ENCODE measurements at places on chromosomes 7 and 10.

- DNase-seq: no peak
Observed at GRCh38 chr10:58590152-58590840, 77.6 kb downstream of the BICC1 start.

DNA sequence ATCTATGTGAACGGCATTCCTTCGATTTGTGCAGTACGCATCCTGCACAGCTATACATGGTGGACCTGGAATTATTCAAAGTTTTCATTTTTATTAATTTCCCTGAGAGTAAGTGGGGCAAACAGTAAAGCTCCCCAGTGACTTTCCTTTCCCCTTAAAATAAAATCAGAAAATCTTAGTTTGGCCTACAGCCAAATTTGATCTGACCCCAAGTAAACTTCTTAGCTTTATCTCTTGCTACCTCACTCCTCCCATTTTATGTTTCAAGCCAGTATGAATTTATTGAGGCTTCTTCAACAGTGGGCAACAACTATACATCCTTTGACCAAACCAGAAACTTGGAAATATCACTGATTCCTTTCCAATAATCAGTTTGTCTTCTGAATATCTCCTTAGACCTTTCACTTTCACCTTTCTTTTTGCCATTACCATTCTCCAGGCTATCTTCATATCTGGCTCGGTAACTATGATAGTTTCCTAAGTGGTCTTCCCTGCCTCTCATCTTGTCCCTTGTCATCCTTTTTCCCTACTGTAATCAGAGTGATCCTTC lies 11.1 kb downstream of the SPAG6 start:
- no peak for DNase-seq

GRCh38 chr7:84848219-84848973 lies 338.5 kb downstream of the SEMA3D start:
- no peak for DNase-seq

DNA sequence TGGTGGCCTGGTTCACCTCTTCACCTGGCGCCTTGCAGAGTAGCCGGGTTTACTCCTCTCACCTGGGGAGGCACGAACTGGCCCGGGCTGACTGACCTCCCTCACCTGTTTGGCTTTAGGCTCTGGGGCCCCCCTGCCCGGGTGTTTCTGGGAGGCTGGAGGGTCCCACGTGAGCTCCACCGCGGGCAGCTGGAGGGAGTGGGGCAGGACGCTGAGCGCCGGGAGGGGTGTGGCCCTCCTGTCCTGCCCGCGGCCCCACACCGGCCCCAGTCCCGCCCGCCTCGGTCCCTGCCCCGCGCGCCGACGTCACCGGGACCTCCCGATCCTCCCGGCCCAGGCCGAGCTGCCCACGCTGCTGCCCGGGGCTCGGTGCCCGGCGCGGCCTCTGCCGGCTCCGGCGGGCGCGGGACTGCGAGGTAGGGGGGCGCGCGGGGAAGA lies at the start of gene AMZ1:
Gene AMZ1 (plus strand): TSS at position 322 of the 438 bp plus-strand sequence. CDS start 12,250 bp downstream, outside the sequence.
- DNase-seq: no peak

DNA sequence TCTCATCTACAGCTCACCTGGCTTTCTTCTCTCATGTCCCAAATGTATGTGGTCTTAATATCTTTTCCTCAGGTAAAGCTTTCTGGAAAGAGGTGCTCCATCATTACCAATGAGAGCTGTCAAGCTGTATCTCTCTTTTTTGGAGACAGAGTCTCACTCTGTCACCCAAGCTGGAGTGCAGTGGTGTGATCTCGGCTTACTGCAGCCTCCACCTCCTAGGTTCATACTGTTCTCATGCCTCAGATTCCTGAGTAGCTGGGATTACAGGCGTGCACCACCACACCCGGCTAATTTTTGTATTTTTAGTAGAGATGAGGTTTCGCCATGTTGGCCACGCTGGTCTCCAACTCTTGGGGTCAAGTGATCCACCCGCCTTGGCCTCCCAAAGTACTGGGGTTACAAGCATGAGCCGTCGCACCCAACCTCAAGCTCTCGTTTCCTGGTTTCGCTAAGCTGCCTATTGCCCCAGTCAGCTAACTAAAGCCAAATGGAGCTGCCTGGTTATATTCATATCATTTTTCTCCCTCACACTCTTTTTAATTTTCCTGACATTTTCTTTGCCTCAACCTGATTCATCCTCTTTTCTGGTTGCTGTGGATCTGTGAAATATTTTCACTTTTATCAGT lies 60.5 kb downstream of the SUFU start:
- DNase-seq: no peak

GRCh38 chr7:15057272-15057671 lies 154.7 kb upstream of the DGKB start:
- DNase-seq: no peak

- DNase-seq: no peak
Observed at GRCh38 chr10:31822150-31822549, 106.5 kb downstream of the ARHGAP12 start.

DNA sequence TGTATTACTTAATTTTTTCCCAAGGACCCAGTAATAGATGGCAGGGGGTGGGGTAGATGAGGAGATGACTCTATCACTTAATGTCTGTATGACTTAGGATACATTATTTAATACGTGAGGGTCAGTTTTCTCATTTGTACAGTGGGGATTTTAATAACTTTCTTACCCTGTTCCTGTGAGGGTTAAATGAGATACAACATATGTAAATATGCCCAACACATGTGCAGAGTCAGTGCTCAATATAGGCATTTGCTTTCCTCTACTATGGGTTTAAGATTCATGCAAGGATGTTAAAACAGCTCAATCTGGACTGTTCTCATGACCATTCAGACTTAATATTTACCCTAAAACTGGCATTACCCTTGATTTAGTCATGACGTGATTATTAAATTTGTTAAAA lies 31.2 kb downstream of the ST7 start:
- DNase-seq: no peak

GRCh38 chr7:41316410-41316809 lies 386.5 kb downstream of the INHBA start:
- DNase-seq: no peak

- DNase-seq: no peak
Observed at GRCh38 chr7:137974766-137975165, 27.1 kb downstream of the CREB3L2 start.

GRCh38 chr7:139589474-139589873 lies 66.0 kb downstream of the CLEC2L start:
- DNase-seq: no peak

All from NCI-H1092 treated with DMSO at 0.1 percent for 48 hours (cell line).